Left ventricle myocardium superior (tissue), 1 donor: ENCODE measurements at places on chromosomes 1 and 21.

- DNase-seq: peak; percentile 39
These were observed 1.1 kb upstream of the TMEM52 start for GRCh38 chr1:1920057-1920607.

DNA sequence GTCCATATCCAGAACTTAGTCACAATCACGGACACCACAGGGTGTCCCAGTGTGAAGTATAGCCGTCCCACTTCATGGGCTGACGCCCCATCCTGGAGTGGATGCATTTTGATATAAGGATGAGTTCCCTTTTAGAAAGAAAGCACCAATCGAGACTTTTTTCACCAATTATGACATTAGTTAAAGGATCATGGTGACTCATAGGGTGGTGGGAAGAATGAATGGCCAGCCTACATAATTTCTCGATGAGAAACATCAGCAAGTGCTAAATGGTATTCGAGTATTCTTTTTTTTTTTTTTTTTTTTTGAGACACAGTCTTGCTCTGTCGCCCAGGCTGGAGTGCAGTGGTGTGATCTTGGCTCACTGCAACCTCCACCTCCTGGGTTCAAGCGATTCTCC lies 38.5 kb upstream of the USP1 start:
- no peak for DNase-seq

- no peak for DNase-seq
These were observed 73.5 kb downstream of the CHODL start for GRCh38 chr21:18318156-18318555.

- no peak for DNase-seq
These were observed 80.4 kb upstream of the TARDBP start for GRCh38 chr1:10932088-10932487.

DNA sequence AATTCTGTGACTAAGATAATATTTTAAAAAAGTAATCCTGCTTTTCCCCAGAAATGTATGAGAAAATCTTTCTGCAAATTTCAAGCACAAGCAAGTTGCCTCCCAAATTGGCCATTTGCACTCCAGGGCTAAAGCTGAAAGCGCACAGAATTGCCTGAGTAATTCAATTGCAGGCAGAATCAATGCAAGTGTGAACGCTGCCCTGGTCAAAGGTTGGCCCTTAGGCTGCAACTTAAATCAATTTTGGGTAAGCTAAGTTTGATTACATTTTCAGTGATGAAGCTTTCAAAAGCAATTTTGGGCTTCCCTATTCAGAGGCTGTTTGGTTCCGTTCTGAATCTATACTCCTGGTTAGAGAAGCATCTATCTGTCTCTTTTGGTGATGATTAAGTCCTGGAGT lies 501.8 kb upstream of the ZRANB2 start:
- no peak for DNase-seq

- no peak for DNase-seq
These were observed 8.0 kb upstream of the C1orf162 start for GRCh38 chr1:111465754-111466153.
